ENCODE measurements at places on chromosomes 6 and 20. TPM values are rescaled to one million over a fixed set of nuclear protein-coding genes. Genes with fewer than 3 reads are reported as not detected.

GRCh38 chr6:146305951-146306350, 237.7 kb upstream of the RAB32 start:
- DNase-seq: no peak

- no peak for DNase-seq
These were observed 70.5 kb downstream of the NINL start for GRCh38 chr20:25514747-25515340.

The CALHM4 gene
- not detected for total RNA-seq

- DNase-seq: no peak
These were observed 19.3 kb upstream of the TNFAIP3 start for GRCh38 chr6:137847748-137848147.

The SEL1L2 gene
- total RNA-seq: not detected

DNA sequence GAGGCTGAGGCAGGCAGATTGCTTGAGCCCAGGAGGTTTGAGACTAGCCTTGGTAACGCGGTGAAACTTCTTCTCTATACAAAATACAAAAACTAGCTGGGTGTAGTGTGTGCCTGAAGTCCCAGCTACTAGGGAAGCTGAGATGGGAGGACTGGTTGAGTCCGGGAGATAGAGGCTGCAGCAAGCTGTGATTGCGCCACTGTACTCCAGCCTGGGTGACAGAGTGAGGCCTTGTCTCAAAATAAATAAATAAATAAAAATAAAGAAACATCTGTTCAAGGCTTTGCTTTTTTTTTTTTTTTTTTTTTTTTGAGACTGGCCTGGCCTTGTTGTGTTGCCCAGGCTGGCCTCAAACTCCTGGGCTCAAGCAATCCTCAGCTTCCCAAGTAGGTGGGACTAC, 23.7 kb upstream of the SLC23A2 start:
- no peak for DNase-seq

GRCh38 chr6:15319677-15320076, 73.8 kb downstream of the JARID2 start:
- DNase-seq: no peak

The HLA-DMA gene
- 9.0 TPM for total RNA-seq

The MRPS18B gene
- total RNA-seq: 40.1 TPM

DNA sequence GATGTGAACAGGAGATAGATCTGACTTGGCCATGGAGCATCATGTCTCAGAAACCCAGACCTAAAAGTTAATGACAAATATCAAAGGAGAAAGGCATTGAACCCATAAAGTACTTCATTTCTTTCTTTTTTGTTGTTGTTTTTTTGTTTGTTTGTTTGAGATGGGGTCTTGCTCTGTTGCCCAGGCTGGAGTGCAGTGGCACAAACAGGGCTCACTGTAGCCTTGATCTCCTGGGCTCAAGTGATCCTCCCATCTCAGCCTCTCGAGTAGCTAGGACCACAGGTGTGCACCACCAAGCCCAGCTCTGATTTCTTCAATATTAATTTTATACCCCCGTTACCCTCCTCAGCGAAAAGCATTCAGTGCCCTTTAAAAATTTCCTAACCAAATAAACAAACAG, 45.8 kb downstream of the KIF16B start:
- no peak for DNase-seq

GRCh38 chr6:15574023-15574422, 88.8 kb downstream of the DTNBP1 start:
- DNase-seq: no peak

- DNase-seq: peak; percentile 23
These were observed 3.8 kb downstream of the APCDD1L start for GRCh38 chr20:58511364-58511763.

DNA sequence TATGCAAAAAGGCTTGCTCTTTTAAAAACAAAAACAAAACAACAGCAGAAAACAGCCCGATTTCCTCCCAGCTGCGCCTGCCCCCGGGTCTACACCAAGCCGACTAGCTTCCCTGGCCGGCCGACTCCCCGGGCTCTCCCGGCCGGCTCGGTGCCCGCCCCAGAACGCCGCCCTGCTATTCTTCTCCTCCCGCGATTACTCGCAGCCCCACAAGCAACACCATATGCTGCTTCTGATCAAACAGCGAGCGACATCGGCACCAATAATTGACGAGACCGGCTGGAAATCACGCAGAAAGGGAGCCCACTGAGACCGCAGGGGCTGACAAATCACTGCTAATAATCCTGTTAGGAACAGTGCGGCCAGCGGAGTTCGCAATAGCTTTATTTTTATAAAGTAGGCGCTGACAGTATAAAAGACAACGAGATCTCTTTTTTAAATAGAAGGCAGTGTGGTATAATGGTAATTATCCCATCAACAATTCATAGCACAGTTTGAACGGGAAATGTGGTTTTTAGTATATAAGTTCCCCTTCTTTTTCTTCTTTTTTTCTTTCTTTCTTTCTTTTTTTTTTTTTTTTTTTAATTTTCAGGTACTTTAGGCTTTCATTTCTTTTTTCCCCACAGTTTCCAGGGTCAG, 3.3 kb downstream of the SIM1 start:
- no peak for DNase-seq

DNA sequence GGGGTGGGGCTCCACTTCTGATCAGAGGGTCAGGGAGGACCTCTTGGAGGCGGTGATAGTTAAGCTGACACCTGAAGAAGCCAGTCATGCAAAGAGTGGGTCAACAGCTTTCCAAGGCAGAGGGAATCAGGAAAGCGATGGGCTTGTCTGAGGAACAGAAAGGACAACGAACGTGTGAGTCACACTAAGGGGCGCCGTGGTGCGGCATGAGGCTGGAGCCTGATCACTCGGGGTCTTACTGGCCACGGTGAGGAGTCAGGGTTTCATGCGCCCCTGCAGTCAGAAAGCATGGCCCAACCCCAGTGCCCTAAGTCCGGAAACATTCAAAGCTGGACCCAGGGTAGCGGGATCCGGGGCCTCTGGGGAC, 50.6 kb upstream of the SLC32A1 start:
- DNase-seq: peak; percentile 41

DNA sequence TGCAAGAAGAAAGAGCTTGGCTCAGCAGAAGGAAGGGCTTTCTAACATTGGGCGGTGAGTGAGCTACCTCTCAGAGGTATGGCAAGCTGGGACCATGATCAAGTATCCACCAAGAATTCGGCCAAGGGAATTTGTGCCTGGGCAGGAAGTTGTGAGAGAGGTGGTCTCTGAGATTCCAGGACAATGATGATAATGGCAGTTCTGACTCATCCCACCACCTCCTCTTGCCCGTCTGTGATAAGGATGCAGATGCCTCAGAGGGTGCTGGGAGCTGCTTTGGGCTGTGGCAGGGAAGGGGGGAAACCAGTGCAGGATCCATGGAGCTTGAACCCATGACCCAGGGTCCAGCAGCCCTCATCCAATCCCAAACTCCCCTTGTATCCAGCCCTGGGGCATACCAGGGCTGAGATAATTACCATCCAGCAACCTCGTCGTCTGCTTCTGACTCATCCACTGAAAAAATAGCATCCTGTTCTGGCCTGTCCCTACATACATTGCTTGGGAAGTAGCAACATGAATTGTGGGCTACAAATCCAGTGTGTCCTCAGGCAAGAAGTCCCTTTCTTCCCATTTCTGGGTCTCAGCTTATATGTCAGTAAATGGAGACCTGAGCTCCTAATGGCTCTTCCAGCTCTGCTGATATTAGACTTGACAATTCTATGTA, 5.9 kb downstream of the TGM6 start:
- DNase-seq: no peak

The LST1 gene
- not detected for total RNA-seq

GRCh38 chr6:12258591-12259075, 31.5 kb upstream of the EDN1 start:
- DNase-seq: no peak

The SIRPB2 gene
- not detected for total RNA-seq

GRCh38 chr6:113634352-113635163, 222.6 kb upstream of the MARCKS start:
- no peak for DNase-seq

GRCh38 chr6:15313367-15313766, 67.5 kb downstream of the JARID2 start:
- no peak for DNase-seq

DNA sequence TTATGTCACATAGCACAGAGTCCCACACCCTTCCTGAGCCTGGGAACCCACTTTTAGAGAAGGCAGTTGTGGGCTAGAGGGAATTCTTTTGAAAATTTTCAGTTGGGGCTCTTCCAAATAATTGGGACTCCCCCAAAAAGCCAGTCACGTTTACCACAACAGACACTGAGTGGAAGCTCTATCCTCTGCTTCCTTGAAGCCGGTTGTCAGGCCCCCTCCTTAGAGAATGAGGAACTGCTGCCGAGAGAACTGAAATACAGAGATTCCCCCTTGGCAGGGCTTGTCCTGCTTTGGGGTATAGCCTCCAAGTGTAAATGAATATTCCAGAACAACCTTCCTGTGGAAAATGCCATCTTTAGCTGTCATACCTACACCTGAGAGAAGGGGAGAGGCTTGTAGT, 2.7 kb upstream of the JAG1 start:
- DNase-seq: no peak

The CABLES2 gene
- 12.0 TPM for total RNA-seq

All from hepatocyte (in vitro differentiated cells).